ENCODE measurements at places on chromosomes 1 and 21. TPM values are rescaled to one million over a fixed set of nuclear protein-coding genes. Genes with fewer than 3 reads are reported as not detected.
A peak's percentile ranks its signal among the peaks of the same experiment; 100 is the strongest.

The LDLRAD2 gene
- not detected for polyA plus RNA-seq

The MPC2 gene
- 86.9 TPM for polyA plus RNA-seq

The SPAG17 gene
- not detected for polyA plus RNA-seq

The TSSK3 gene
- 0.50 TPM for polyA plus RNA-seq

DNA sequence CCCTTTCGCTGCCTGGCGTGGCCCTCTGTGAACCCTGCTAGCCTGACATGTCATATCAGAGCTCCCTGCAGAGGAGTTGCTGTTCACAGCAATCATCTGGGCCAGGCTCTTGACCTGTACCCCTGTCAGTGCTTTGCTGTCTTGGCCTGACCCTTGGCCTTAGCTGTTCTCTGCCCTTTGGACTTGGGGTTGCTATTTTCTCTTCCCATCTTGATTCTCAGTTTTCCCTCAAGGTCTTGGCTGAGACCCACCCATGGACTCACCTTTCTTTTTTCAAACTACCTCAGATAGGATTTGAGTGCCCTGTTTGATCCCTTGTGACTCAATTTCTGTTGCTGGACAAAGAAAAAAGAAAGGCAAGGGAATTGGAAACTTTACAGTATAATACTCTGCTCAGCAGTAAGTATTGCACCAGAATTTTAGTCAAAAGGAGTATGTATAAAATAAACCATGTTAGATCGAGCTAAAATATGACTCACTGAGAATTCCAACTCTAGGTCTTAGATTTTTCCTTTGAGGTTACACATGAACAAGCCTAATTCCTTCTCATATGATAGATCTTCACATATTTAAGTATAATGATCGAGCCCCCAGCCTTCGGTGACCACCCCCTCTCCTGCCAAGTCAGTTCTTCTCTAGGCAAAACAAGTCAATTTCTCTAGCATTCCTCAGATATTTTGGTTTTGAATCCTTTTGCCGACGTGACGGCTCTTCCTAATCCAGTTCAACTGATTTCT is 110.5 kb downstream of the NGF start:
- H3K4me3 ChIP-seq: no peak overlapping the region
- no peaks in the 10 kb centered on the region for H3K27me3 ChIP-seq
- DNase-seq: no peak
- H3K27ac ChIP-seq: no peak overlapping the region
- H3K4me1 ChIP-seq: no peaks in the 10 kb centered on the region

DNA sequence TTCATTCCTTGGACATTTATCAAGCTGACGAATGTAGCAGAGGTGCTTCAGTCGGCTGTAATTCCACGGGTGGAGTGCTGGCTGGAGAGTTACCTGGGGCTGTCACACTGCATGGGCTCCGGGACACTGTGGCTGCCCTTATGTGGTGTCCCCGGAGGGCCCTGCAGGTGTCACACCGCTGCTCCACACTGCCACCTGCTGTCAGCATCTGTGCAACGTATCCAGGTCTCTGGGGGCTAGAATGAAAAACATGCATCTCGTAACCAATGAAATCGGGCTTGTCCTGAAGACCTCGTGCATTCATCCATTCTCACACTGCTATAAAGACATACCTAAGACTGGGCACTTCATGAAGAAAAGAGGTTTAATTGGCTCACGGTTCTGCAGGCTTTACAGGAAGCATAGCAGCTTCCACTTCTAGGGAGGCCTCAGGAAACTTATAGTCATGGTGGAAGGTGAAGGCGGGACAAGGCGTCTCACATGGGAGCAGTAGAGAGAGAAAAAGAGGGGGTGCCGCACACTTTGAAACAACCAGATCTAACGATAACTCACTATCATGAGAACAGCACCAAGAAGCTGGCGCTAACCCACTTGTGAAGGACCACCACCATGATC is 46.7 kb upstream of the PCBP3 start:
- peak; percentile 82 for DNase-seq
- no peak overlapping the region for H3K27ac ChIP-seq
- no peak overlapping the region for H3K4me3 ChIP-seq

GRCh38 chr1:84743896-84744295 is 53.6 kb upstream of the SSX2IP start:
- no peaks in the 10 kb centered on the region for H3K27me3 ChIP-seq
- no peaks in the 10 kb centered on the region for H3K4me1 ChIP-seq
- no peak overlapping the region for H3K4me3 ChIP-seq
- H3K36me3 ChIP-seq: no peaks in the 10 kb centered on the region

GRCh38 chr1:88200545-88200944 is 483.5 kb upstream of the PKN2 start:
- no peak for DNase-seq
- no peaks in the 10 kb centered on the region for H3K36me3 ChIP-seq
- H3K27me3 ChIP-seq: no peaks in the 10 kb centered on the region
- no peak overlapping the region for H3K27ac ChIP-seq
- H3K4me3 ChIP-seq: no peak overlapping the region
- H3K4me1 ChIP-seq: no peaks in the 10 kb centered on the region

- no peaks in the 10 kb centered on the region for H3K27me3 ChIP-seq
- H3K36me3 ChIP-seq: no peaks in the 10 kb centered on the region
- H3K27ac ChIP-seq: no peak overlapping the region
- DNase-seq: no peak
- H3K4me1 ChIP-seq: no peaks in the 10 kb centered on the region
Measured at GRCh38 chr1:119816407-119816806, 5.1 kb upstream of the REG4 start.

- peak overlapping the region; percentile 100 for H3K27ac ChIP-seq
- H3K4me1 ChIP-seq: peaks cover 35% of the 10 kb centered on the region
- DNase-seq: no peak
- peaks cover 21% of the 10 kb centered on the region for H3K36me3 ChIP-seq
- no peaks in the 10 kb centered on the region for H3K27me3 ChIP-seq
- peak overlapping the region; percentile 68 for H3K4me3 ChIP-seq
Measured at GRCh38 chr1:203304391-203304918, 864 bp upstream of the BTG2 start.

GRCh38 chr1:79807816-79808215 is 801.3 kb upstream of the ADGRL4 start:
- H3K27ac ChIP-seq: no peak overlapping the region
- H3K4me3 ChIP-seq: no peak overlapping the region
- DNase-seq: no peak
- H3K27me3 ChIP-seq: no peaks in the 10 kb centered on the region

DNA sequence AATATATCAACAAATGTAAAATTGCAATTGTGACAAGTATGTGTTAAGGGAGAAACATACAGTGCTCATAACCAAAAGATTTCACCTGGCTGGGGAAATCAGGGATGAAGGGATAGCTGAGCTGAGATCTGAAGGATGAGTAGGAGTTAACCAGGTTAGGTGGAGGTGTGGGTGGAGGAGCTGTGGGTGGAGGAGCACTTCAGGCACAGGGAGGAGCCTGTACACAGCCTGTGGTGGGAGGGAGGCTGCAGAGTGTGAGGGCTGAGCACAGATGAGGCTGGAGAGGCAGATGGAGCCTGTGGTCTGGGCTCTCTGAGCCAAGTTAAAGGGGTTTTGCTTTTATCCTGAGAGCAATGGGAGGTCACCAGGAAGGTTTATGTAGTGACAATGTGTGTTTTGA is 111.9 kb downstream of the XCL2 start:
- H3K4me1 ChIP-seq: no peaks in the 10 kb centered on the region
- no peak overlapping the region for H3K4me3 ChIP-seq
- H3K36me3 ChIP-seq: no peaks in the 10 kb centered on the region
- no peak for DNase-seq
- H3K27ac ChIP-seq: no peak overlapping the region
- no peaks in the 10 kb centered on the region for H3K27me3 ChIP-seq

DNA sequence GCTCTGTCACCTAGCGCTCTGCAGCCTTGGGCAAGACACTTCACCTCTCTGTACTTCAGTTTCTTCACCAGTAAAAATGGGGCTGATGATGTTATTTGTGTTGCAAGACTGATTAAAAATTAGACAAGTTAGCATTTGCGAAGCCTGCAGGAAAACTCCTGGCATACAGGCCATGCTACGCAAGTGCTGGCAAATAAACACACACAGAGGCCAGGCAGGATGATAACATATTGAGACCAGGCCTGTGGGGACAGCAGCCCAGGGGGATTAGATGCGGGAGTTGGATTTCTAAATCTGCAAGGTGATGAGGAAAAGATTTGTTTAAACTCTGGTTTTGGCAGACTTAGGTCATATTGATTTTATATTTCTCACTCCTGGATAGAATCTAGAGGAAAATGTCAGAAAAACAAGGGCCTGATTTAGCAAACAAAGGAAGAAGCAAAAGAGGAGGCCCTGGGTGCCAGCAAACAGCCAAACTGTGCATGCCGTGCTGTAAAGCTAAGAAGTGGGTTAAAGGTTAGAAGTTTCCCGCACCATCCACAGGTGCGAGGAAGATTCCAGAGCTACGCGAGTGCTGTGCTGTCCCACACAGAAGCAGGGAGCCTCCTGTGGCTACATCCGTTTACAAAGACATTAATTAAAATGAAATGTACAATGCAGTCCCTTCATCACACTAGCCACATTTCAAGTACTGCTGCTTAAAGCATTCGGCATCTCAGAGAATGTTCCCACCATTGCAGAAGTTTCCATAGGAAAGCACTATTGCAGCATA is 532.2 kb downstream of the NPHP4 start:
- no peaks in the 10 kb centered on the region for H3K36me3 ChIP-seq
- no peak overlapping the region for H3K27ac ChIP-seq
- H3K4me3 ChIP-seq: no peak overlapping the region
- H3K4me1 ChIP-seq: no peaks in the 10 kb centered on the region

- DNase-seq: no peak
- H3K36me3 ChIP-seq: no peaks in the 10 kb centered on the region
- H3K4me3 ChIP-seq: peak overlapping the region; percentile 44
Measured at GRCh38 chr1:224616756-224617409, 766 bp downstream of the CNIH3 start.

DNA sequence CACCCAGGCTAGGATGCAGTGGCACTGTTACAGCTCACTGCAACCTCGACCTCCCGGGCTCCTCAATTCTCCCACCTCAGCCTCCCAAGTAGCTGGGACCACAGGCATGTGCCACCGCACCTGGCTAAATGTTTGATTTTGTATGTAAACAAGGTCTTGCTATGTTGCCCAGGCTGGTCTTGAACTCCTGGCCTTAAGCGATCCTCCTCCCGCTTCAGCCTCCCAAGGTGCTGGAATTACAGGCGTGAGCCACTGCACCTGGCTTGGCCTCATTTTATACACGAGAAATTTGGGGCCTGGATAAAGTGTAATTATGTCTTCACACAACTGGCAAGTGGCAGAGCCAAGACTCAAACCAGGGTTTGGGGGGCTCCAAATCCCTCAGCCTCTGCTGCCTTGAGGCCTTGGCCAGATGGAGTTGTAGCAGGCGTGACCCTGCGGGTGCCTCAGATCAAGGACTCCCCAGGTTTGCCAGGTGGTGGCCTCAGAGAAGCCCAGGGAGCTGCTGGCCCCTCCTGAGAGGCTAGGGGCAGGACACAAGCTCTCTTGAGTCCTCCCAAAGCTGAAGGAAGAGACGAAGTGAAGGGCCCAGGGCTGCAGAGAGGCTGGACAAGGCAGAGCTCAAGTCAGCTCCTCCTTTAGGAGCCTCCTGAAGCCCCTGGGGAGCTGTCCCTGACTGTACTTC is 61.7 kb downstream of the MDM4 start:
- peak overlapping the region; percentile 67 for H3K27ac ChIP-seq
- H3K4me1 ChIP-seq: peaks cover 9% of the 10 kb centered on the region
- H3K27me3 ChIP-seq: no peaks in the 10 kb centered on the region

DNA sequence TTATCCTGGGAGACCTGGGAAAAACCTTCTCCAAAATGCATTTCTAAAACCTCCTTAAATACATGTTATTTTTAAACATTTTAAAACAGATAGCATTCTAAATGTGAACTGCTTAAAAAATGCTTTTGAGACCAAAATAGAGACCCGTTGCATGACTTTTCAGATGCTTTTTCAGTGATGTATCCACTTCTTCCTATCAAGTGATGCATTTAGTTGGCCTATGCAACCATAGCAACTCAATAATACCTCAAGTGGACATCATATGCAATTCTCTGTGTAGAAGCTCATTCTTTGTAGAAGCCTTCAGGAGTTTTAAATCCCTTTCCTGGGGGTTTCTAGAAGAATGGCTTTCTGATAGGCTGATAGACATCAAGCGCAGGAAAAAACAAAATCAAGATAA is 94.5 kb upstream of the RAVER2 start:
- H3K36me3 ChIP-seq: no peaks in the 10 kb centered on the region
- H3K27me3 ChIP-seq: no peaks in the 10 kb centered on the region
